COR-L47 (cell line): ENCODE measurements at places on chromosomes 7 and 10.

- no peak for DNase-seq
These were observed 639 bp downstream of the DYDC2 start for GRCh38 chr10:80356989-80357850.

GRCh38 chr7:102991540-102992214 lies 78.9 kb downstream of the LRRC17 start:
- no peak for DNase-seq

GRCh38 chr10:4647109-4647785 lies 178.8 kb upstream of the AKR1E2 start:
- no peak for DNase-seq

DNA sequence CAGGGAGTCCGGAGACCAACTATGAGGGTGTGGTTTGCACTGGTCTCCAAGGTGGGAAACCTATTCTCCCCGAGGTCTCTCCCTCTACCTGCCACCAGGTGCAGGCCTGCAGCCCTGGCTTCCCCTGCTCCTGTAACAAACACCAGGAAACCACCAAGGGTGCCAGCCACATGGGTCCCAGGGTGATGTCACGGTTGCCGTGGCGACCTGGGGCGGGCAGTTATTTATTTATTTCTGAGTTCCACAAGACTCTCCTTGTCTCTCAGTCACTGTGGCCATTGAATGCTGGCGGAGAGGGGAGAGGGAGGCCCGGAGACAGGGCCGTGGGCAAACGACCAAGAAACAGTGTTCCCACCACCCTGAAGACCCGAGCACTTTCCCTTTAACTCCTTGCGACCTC lies 27.0 kb downstream of the MMD2 start:
- DNase-seq: peak; percentile 89

DNA sequence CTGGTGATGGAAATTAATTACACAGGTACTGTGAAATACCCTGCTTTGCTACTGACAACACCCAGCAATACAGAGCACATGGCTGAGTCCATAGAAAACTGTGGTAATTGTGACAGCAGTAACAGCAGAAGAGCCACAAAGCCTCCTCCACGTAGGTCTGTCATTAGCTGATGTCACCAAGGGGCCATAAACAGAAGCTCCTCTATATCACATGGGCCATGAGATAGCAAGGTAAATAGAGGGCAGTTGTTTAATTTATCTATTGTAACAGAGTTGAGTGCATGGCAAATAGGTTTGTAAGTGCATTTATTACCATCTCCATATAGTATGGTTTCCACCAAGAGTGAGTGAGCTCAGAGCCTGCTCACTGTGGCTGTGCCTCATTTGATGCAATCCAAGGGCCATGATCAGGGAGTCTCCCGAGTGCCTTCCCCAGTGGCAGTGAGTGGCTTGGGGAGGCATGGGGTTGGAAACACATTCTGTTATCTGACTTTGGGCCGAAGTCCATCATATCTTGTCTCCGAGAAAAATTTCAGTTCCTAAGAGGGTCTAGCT lies 281.2 kb downstream of the SKAP2 start:
- no peak for DNase-seq

DNA sequence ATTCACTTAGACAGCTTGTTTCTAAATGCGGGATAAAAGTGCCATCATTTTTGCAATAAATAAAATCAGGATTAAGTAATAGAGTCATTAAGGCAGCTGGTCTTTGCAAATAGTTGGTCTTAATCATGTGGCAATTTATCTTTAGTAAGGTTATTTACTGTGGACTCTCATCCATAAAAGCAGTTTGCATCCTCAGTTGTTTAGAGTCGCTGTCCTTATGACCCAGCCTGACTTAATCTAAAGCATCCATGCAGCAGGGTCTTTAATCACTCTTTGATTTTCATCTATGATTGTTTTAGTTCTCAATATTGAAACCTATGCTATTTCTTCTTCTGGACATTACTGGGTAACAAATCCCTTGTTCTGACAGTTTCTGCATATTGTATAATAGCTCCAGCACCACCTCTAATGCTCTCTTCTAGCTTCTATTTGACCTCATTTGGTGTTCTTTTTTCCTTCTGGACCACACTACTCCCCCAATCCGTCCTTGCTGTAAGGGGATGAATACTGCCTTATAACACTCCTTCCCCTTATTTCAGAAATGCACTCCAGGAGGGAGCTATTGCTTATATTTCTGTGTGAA lies 95.0 kb downstream of the CD36 start:
- no peak for DNase-seq

- DNase-seq: no peak
These were observed 144.6 kb downstream of the NRCAM start for GRCh38 chr7:108311446-108312168.

DNA sequence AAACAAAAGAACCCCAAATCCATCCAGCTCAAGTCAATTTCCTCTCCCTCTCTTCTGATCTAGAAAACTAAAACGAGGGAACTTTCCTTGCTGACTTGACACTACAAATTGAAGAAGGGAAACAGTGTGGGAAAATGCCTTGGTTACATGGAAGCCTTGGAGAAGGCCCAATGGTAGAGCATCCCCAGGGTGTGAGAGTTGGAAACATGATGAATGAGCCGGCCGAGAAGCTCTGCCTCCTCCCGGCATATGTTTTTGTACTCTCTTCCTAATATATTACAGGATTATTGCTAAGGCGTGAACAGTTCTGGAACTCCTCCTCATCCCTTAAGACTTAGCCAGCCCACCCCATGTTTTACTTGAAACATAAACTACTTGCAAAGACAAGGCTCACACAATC lies 618.2 kb upstream of the MGMT start:
- DNase-seq: no peak

DNA sequence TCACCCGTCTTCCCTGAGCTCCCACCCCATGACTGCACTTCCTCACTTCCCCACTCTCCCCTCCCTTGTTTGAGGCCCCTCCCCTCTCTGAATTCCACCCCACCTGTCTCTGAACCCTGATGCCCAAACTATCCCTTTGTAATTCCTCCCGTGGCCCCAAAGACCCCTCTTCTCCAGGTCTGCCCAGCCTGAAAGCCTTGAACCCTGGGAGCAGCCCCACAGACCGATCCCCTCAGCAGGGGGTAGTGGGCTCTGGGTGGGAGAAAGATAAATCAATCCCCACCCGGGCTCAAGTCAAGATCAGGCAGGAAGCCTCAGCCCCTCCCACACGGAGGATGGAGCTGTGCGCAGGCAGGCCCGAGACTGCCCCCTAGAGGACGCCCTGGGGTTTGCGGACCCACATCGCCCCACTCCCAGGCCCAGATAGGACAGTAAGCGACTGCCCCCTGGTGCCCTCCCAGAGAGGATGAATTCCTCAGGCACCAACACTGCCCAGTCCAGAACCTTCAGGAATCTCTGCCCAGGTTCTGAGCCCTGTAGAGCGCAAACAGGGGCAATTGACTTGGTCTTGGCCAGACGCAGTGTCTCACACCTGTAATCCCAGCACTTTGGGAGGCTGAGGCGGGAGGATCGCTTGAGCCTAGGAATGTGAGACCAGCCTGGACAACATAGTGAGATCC lies 11.7 kb downstream of the HSPB1 start:
- DNase-seq: peak; percentile 89

- no peak for DNase-seq
These were observed 25.1 kb upstream of the VPS41 start for GRCh38 chr7:38934051-38934450.

- DNase-seq: no peak
These were observed 101.0 kb downstream of the PTPN20 start for GRCh38 chr10:47012214-47012613.

DNA sequence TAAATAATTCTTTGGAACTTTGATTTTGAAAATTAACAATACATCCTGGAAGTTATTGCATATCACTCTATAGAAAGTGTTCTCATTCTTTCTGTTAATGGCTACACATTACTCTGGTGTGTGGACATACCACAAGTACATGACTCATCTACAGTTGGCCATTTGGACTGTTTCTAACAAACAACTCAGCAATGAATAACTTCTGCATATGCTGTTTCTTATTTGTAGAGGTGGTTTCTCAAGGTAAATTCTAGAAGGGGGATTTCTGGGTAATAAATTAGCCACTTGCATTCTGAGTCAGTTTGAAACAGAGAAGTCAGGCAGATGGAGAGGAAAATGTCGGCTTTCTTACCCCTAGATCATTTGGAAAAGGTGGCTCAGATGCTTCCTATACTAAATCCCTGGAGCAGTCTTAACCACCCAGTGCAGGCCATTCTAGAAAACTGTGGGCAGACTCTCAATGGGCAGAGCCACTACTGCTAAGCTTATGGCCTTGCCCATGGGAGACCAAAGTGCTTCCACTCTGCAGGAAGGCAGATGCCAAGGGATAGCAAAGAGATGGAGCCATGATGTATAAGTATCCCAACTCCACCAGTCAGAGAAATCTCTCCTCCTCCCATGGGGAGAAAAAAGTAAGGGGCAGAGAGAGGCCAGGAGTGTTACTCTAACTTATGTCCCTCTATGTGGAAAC lies 194.0 kb upstream of the PLPP4 start:
- no peak for DNase-seq

- no peak for DNase-seq
These were observed 747.8 kb downstream of the GRID1 start for GRCh38 chr10:85618841-85619240.

DNA sequence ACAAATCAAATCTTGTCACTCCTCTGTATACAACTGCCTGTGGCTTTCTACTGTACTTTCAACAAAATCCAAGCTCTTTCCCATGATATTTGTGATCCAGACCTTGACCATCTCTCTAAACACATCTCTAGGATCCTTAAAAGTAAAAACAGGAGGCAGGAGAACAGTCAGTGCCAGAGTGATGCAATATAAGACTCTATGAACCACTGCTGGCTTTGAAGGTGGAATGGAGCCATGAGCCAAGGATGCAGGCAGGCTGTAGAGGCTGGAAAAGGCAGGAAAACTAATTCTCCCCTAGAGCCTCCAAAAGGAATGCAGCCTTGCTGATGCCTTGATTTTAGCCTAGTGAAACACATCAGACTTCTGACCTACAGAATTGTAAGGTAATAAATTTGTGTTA lies 45.5 kb upstream of the LRRN3 start:
- no peak for DNase-seq

DNA sequence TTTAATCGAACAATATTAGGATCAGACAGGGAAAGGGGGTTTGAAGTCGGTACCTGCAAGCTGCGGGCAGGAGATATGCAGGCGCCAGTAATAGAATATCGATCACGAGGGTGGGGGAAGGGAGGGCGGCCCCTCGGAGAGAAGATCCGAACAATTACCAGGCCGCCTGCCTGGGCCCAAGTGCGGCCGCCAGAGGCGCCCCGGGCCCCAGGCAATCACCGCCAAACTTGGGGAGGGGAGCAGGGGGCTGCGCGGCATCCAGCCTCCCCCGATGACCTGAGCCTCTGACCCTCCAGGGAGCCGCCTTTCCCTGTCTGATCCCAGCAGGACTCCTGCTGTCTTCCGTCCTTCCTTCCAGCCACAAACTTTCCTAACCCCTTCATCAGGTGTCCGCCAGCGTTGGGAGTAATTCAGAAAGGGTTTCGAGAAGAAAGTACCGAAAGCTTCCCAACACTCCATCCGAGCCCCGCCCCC lies 1.1 kb downstream of the NKX1-2 start:
- DNase-seq: no peak

DNA sequence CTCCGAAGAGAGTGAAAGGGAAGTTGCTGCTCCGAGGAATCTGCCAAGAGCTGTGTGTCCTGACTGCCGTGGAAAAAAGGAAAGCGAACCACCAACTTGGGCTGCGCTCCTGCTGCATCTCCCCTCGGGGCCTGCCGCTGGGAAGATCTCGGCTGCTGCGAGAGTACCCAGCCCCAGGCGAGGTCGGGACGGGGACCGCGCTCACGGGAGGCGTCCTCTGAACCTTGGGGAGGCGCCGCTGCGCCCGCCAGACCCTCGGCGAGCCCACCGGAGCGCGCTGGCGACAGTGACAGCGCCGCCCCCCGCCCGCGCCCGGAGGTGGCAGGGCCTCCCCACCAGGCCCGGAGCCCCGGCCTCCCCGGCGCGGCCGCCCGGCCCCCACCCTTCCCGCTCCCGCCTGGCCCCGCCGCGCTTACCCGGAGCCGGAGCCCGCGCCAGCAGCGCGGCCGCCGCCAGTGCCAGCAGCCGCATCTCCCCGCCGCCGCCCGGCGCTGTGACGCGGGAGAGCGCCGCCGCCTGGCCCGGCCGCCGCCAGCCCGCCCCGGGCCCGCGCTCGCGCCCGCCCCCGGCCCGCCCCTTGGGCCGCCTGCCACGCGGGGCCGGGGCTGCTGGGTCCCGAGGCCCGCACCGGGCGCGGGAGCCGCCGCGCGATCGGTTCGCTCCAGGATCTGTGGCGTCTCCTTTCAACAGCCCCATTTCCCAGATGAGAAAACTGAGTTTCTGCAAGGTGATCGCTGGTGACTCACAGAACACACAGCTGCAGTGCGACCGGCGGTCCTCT lies at the start of gene VSTM4:
Gene VSTM4 (minus strand): TSS at position 508 of the 781 bp plus-strand sequence. CDS start 37 bp downstream, at position 471.
- no peak for DNase-seq

DNA sequence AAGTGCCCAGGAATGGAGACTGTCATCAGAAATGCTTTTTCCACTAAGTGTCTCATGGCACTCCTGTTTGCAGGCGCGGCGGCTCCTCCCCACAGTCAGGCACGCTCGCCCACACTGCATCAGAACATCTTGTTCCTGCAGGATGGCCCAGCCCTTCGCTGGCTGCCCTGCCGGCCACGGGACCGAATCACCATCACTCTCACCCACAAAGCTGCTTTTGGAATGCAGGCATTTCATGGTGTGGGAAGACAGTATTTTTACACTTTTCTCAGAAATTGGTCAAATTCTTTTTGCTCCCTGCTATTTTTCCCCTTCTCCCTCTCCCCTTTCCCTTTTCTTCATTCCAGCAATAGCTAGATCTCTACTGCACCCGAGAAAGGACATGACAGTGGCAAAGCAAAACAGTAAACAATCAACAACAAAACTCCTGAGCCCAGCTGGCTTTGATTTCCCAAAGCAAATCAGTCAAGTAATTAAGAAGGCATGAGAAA lies 176.1 kb upstream of the TNS3 start:
- no peak for DNase-seq

- DNase-seq: no peak
These were observed 161.1 kb upstream of the KLF14 start for GRCh38 chr7:130894909-130895750.

DNA sequence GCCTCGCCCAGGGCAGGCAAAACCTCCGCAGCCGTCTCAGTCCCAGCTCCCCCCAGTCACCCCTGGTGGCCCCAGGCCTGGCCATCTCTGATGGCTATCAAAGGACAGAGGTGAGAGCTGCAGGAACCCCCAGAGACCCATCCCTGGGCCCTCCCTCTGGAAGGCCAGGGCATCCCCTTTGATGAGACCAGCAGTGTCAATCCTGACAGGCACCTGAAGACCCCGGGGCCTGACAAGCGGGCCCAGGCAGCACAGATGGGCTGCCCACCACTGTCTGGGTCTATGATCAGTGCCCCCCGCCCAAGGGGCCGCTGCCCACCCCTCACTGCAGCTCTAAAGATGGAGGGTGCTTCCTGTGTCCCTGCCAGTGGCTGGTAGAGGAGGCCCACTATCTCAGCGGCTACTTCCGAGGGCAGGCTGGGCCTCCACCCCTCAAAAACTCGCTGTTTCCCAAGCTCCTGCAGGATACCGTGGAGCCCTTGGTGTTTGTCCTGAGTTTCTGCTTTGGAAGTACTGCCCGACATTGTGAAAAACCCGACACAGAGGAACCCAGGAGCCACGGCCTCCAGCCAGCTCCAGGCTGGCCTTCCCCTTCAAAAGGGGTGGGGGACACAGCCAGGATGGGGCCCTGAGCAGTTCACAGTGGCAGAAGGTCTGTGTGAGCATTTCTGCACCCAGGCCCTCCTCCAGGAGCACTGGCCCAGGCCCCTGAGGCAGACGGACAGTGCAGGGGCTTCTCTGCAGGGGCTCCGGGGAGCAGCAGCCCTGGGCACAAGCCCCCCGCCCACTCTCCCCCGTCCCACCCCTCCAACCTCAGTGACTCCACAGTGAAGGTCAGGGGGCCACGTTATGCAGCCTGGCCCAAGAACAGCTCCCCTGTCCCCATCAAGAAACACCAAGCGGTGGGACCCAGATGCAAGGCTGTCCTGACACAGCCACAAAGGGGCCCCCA lies 99.2 kb downstream of the PDGFA start:
- DNase-seq: no peak
